ENCODE measurements at places on chromosomes 1 and 21.

- DNase-seq = no peak
Observed at GRCh38 chr1:66438501-66438900, 95.5 kb upstream of the SGIP1 start.

DNA sequence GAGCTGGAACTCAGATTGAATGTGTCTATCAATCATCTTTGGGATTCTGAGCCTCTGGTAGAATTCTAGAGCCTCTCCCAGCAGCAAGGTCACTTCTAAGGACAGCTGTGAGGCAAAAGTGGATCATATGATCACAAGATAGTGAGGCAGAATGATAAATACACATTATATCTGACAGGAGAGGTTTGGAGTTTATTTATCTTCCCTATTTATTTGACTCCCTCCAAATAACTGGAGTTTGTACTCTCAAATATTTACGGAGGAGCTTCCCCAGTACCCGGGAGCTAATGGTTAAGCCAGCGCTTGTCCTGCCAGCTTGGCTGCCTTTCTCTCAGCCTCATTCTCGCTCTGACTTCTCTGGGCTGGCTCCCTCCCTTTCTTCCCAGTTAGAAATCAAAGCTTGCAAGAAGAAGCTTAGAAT is 2.3 kb downstream of the HMGCS2 start:
- DNase-seq = no peak

DNA sequence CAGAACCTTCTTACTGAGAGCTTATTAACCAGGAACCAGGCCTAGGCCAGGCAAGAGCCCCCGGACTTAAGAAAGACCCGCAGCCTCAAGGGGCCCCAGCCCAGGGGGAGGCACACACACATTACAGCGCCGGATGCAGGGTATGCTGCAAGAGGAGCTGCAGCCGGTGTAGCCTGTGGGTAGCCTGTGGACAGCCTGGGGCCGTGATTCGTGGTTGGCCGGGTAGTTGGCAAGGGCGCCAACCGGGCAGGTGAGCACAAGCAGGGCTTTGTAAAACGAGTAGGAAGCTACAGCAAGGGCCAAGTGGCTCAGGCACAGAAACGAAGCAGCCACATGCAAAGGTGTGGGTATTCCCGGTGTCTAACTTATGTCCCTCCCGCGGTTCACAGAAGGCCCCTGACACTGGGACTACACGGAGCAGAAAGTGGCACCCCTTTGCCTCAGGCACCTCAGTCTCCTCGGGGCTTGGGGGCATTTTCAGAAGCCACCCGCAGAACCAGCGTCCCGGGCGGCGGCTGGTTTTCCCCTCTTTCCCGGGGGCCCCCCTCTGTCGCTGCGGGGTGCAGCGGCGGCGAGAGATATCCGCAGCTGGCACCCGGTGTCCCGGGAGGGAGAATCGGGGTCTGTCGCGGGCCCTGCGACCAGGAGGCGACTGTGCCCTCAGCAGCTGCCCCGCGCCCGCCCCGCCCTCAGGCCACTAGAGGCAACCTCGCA is 40.8 kb downstream of the KIAA1614 start:
- DNase-seq = no peak

DNA sequence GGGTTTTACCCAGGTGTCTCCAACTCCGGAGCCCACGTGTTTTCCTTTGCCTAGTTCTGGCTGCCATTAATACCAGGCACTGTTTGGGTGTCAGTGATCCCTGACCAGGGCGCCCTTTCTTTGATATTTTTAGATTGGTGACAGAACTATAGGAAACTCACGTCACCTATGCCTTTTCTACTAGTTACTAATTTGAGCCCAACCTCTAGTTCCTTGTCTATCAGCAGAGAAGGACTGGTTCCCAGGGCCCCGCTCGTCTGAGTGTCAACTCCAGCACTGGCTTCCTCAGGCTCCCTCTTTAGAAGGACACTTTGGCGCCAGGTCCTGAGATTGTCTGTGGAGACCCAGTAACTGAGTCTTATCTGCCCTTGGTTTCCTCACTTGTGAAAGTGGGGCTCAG is 9.4 kb downstream of the MFN2 start:
- DNase-seq = no peak

- DNase-seq = no peak
Observed at GRCh38 chr1:40316595-40317393, at the start of gene COL9A2. TSS of gene COL9A2 (minus strand) at chr1:40317286. CDS start at chr1:40317197, 89 bp downstream.

GRCh38 chr1:5376538-5377247 is 615.5 kb downstream of the NPHP4 start:
- DNase-seq = no peak

DNA sequence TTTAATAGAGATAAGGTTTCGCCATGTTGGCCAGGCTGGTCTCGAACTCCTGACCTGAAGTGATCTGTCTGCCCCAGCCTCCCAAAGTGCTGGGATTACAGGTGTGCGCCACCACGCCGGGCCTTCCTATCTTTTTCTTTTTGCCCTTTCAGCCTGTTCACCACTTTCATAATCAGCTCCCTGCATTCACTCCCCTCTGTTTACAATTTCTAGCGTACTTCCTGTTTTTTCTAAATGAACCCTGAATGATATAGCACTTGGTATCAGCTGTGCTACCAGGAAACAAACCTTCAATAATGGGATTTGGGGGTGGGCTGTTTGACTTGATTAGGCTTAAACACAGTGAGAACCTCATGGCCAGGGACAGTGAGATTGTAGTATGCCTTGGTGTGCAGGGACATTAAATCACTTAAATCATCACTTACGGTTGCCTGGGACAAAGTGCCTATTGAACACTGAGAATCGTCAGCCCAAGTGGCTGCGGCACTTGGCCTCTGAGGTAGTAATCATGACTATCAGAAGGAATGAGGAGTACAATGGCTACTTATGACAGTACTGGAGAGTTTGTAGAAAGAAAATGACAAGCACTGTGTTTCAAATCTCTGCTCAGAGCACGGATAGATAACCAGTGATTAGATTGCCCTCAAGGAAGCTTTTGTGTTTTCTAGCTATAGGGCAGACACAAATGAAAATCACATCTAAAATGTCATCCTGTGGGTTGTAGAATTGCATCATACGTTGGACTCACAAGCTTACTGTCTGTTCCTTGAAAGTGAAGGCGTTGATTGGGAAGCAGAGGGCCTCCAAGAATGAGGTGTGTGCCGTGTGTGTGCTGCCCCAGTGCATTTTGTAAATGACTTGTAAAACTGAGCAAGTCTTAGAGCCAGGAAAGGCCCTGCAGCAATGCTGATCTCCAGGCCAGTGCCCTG is 661.8 kb downstream of the MATN1 start:
- DNase-seq = peak; percentile 48

- no peak for DNase-seq
Observed at GRCh38 chr1:23774174-23774880, 3.9 kb upstream of the PITHD1 start.

- peak; percentile 64 for DNase-seq
Observed at GRCh38 chr21:38323721-38324531, 67.1 kb downstream of the KCNJ15 start.

GRCh38 chr1:76425201-76426145 is 350.9 kb downstream of the ST6GALNAC3 start:
- no peak for DNase-seq

- DNase-seq = no peak
Observed at GRCh38 chr1:210332719-210333398, 4.2 kb downstream of the HHAT start.
